HT-29 (cell line): ENCODE measurements at places on chromosomes 2 and 18. TPM values are rescaled to one million over a fixed set of nuclear protein-coding genes. Genes with fewer than 3 reads are reported as not detected.

GRCh38 chr18:60092073-60092472 lies 192.3 kb downstream of the PMAIP1 start:
- no peak for DNase-seq

DNA sequence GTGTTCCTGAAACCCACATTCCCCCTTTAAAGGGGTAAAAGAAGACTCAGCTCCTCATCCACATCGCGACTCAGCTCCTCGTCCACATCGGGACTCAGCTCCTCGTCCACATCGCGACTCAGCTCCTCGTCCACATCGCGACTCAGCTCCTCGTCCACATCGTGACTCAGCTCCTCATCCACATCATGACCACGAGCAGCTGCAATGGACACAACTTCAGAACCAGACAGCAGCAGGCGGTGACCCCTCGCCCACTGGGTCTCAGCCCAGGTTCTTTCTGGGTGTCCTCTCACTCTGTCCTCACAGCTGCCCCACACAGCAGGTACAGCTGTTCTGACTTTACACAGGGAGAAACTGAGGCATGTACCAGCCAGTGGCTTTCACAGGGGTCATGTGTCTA lies 163.5 kb upstream of the SALL3 start:
- DNase-seq = no peak

GAREM2 gene
- total RNA-seq = 0.33 and 0.55 TPM in 2 replicates

- DNase-seq = peak; percentile 76
These were observed 29.6 kb upstream of the CABLES1 start for GRCh38 chr18:23105581-23106219.

GRCh38 chr2:66443979-66444861 lies 9.3 kb downstream of the MEIS1 start:
- no peak for DNase-seq

MC4R gene
- total RNA-seq = not detected in 2 replicates

DNA sequence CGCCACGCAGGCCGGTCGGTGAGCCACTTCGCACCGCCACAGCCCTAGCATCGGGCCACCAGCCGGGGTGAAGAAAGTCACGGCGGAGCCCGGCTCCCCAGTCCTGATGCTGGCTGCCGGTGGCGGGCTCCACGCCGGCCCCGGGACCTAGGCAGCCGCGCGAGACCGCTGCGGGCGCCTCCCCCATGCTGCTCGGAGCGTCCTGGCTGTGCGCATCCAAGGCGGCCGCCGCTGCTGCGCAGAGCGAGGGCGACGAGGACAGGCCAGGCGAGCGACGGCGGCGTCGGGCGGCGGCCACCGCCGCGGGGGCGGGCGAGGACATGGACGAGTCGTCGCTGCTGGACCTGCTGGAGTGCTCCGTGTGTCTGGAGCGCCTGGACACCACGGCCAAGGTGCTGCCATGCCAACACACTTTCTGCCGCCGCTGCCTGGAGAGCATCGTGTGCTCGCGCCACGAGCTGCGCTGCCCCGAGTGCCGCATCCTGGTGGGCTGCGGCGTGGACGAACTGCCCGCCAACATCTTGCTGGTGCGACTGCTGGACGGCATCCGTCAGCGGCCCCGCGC lies 433 bp downstream of the SH3RF3 start:
- no peak for DNase-seq

DNA sequence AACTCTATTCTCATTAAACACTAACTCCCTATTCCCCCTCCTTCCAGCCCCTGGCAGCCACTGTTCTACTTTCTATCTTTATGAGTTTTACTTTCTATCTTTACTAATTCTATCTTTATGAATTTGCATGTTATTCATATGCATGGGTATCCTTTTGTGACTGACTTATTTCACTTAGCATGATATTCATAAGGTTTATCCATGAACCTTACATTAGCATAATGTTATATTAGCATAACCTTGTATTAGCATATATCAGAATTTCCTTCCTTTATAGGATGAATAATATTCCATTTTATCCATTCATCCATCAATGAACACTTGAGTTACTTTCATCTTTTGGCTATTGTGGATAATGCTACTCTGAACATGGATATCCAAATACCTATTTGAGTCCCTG lies 41.8 kb downstream of the MSTN start:
- DNase-seq = no peak

DNA sequence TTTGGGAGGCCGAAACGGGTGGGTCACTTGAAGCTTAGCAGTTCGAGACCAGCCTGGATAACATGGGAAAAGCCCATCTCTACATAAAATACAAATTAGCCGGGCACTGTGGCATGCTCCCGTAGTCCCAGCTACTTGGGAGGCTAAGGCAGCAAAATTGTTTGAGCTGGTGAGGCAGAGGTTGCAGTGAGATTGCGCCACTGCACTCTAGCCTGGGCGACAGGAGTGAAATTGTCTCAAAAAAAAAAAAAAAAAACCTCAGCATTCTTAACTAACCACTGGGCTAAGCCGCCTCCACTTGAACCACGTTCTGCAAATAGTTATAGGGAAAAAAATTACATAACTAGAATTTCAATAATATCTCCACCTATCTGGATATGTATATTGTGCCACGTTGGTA lies 2.3 kb downstream of the FOXI3 start:
- no peak for DNase-seq
